Dermis lymphatic vessel endothelial cell (primary cell): ENCODE measurements at places on chromosomes 11 and 22. TPM values are rescaled to one million over a fixed set of nuclear protein-coding genes. Genes with fewer than 3 reads are reported as not detected.

The PRAME gene
- total RNA-seq: not detected in 2 replicates

The NXPE2 gene
- total RNA-seq: not detected in 2 replicates

The TRPM5 gene
- total RNA-seq: not detected in 2 replicates

The MS4A12 gene
- not detected in 2 replicates for total RNA-seq

The MMP11 gene
- total RNA-seq: 4.2 and 8.2 TPM in 2 replicates

The C11orf97 gene
- total RNA-seq: not detected in 2 replicates

The OR52I2 gene
- not detected in 2 replicates for total RNA-seq

The TRIM3 gene
- total RNA-seq: 14.7 and 17.4 TPM in 2 replicates

The ZDHHC13 gene
- total RNA-seq: 18.8 and 18.9 TPM in 2 replicates

The UCP2 gene
- 1.3 and 2.1 TPM in 2 replicates for total RNA-seq
